ENCODE measurements at places on chromosomes 1 and 21. TPM values are rescaled to one million over a fixed set of nuclear protein-coding genes. Genes with fewer than 3 reads are reported as not detected.

The CFHR2 gene
- not detected for total RNA-seq

The SLC50A1 gene
- 42.0 TPM for total RNA-seq

The S100A5 gene
- total RNA-seq: 0.16 TPM

The SPAG17 gene
- total RNA-seq: under 0.01 TPM

The LMX1A gene
- not detected for total RNA-seq

The SPRR1B gene
- not detected for total RNA-seq

The CSMD2 gene
- total RNA-seq: 0.13 TPM

The NFIA gene
- 6.7 TPM for total RNA-seq

The LCE3D gene
- total RNA-seq: not detected

The RNU1-2 gene
- under 0.01 TPM for total RNA-seq

The FCGR1A gene
- not detected for total RNA-seq
